ENCODE measurements at places on chromosomes 4 and X.

DNA sequence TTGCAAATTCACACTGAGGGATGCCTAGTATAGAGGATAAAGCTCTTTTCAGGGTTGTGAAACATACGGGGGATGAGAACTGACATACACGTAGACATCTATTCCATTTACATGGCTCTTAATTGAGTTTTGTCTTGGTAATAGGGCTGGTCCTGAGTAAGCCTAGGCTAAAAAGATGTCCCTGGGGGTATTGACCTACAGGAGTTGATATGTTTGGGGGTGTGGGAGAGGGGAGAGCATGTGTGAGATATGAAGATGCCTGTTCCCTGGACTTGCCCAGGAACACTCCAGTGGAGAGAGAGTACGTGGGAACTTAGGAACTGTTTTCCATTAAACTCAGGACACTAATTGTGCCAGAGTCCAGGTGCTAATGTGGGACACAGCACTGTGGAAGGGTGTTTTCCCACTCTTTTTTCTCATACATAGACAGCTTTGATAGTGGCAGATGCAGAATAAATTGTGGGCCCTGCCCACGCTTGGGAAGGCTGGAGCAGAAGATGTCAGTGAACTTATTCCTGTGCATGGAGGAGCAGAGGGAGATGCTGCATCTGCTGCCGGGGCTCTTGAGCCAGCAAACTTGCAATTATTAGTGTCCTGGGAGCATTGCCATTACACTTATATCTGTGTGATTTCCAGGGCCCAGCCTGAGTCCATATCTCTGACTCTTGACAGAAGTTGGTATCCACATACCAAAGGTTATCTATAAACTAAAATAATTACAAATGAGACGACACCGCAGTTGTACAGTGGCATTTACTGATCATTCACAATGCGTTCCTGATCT lies 20.7 kb downstream of the SYNPO2 start:
- no peak for DNase-seq

- no peak for DNase-seq
Observed at GRCh38 chrX:109590176-109590575, 34.8 kb downstream of the KCNE5 start.

DNA sequence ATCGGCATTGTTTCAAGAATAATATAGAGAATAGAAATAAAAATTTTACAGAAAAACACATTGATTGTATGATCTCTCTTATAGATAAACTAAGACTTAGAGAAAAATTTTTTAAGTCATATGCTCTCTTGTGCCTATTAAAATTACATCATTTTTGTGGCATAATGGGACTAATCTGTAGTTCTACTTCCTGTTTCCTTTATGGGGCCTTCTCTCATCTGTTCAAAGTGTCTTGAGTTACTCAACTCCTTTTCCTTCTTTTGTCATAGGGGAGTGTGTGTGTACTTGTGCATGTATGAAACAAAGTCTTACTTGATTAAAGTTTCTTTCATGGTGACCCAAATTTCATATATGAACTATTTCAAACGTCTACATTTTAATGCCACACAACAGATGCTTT lies 1448.9 kb upstream of the TENM3 start:
- DNase-seq: no peak

DNA sequence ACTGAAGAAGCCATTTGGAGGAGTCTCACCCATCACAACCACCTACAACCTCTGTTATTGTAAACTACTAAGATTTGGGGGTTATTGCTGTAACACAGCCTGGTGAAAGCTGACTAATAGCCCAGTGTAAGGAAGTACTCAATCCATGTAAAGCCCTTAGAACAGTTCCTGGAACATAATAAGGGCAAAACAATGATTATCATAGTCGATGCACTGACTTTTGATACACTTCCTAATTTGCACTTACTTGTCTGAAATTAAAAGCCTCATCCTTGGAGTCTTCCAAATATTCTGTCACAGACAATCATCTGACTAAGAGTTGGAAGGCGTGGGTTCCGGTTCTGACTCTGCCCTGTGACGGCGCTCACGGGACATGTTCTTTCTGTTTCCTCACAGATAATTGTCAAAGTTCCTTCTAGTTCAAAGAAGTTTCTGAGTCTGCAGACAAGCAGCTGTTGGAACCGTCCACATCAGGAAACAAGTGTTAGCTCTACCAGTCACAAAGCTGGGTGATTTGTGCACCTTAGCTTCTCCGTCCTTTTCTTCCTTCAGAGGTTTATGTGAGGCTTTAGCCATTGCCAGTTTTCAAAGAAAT lies 33.4 kb upstream of the RASGEF1B start:
- no peak for DNase-seq

DNA sequence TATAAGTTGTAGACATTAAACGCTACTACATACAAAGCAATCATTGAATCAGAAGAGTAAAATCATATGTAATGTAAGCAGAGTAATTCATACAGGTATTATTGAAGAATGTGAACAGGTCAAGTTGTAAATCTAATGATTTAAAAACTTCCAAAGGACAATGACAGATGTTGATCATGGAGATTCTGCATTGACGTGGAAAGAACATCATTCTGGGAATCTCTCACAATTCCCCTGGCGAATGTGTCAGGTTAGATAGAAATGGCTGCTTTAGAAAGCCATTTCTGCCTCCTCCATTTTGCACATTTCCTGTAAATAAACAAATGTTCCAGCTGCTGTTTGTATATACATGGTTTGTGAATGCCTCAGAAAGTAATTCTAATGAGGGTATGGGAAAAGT lies 719.4 kb downstream of the ADGRL3 start:
- no peak for DNase-seq

DNA sequence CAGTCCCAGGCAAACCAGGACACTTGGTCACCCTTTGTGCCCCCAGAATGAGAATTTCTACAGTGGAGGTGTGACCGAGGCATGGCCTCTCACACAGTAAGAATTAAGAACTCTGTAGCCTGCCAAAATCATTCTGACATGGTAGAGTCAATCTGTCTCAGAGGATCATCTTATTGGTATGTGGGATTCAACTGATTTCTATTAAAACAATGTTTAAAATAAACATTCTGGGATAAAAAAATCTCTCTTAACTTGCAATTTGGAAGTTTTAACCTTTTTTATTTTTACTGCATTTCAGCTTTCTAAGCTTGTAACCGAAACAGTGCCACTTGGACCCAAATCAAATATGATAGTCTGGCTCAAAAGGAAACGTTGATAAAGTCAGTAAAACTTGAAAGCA lies 165.4 kb upstream of the LDB2 start:
- DNase-seq: no peak

DNA sequence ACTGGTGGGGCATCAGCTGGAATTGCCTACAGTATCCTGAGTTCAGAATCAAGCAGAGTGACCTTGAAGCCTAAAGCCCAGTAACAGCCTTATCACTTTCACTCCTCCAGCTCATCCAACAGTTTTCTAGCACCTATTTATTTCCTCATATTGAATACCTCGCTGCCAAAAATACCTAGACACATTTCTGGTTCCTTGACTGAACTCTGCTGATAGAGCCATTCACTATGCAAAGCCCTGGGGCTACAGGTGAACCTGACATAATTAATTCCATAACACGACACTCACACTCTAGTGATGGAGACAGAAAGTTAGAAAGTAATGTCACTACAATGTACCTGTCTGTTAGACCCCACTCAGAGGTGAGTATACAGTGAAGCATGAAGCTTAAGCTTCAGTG lies 149.0 kb upstream of the STX18 start:
- no peak for DNase-seq

DNA sequence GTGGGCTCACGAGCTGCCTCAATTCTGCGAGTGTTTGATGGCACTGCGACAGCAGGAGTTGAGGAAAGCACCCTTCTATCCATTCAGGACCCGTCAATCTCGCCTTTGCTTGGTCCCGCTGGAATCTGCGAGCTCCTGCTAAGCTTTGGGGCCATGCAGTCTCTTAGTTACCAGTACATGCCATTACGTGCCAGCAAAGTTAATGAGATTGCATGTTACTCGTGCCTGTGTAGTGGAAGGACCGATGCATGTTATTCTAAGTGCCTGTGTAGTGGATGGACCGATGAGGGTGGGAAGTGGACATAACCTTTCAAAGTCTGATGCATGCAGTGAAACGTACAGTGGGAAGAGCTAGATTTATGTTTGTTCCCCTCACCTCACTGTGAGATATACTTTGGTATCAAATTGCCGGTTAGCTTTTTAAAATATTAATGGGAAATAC lies 569 bp downstream of the RPS3A start:
- no peak for DNase-seq

DNA sequence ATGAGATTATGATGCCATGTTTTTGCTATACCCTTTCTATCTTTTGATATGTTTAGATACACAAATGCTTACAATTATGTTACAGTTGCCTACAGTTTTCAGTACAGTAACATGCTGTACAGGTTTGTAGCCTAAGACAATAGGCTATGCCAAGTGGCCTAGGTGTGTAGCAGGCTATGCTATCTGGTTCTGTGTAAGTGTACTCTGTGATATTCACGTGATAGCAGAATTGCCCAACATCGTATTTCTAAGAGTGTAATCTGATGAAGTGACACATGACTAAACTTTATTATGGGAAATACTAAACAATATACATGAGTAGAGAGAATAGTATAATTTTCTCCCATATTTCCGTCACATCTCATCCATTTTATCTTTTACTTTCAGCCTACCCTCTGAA lies 97.0 kb downstream of the CLDN22 start:
- DNase-seq: no peak

DNA sequence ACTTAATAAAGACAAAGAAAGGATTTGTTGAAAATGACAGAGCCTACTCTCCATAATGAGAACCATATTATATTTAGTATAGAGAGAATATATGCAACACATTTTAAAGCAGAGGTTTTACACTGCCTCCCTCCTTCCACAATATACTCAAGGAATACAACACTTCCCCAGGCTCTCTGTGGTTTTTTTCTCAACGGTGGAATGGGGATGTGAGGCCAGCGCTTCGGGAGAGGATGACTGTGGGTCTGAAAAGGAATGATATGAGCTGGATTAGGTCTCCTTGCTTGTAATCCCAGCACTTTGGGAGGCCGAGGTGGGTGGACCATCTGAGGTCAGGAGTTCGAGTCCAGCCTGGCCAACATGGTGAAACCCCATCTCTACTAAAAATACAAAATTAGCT lies 348.7 kb upstream of the KLF3 start:
- DNase-seq: no peak

DNA sequence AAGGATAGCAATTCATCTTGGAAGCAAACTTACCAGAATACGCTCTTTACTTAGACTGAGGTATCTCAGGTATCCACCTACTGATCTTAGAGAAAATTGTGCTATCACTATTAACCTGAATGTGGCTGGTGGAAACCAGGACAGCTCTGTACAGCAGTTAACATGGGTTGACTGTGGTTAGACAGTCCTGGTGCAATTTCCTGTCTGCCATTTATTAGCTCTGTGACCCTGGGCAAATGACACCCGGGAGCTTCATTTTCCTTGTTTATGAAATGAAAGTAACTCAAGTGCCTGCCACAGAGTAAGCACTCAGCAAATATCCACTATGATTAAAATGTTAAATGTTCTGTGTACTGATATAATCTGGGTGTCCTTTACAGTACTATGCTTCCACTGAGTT lies 60.0 kb downstream of the SMC1A start:
- no peak for DNase-seq

- no peak for DNase-seq
Observed at GRCh38 chrX:12657433-12657832, 133.8 kb upstream of the PRPS2 start.

- DNase-seq: no peak
Observed at GRCh38 chr4:48296365-48296764, 26.7 kb upstream of the TEC start.

GRCh38 chr4:121741751-121742150 lies 23.2 kb downstream of the SMIM43 start:
- no peak for DNase-seq

DNA sequence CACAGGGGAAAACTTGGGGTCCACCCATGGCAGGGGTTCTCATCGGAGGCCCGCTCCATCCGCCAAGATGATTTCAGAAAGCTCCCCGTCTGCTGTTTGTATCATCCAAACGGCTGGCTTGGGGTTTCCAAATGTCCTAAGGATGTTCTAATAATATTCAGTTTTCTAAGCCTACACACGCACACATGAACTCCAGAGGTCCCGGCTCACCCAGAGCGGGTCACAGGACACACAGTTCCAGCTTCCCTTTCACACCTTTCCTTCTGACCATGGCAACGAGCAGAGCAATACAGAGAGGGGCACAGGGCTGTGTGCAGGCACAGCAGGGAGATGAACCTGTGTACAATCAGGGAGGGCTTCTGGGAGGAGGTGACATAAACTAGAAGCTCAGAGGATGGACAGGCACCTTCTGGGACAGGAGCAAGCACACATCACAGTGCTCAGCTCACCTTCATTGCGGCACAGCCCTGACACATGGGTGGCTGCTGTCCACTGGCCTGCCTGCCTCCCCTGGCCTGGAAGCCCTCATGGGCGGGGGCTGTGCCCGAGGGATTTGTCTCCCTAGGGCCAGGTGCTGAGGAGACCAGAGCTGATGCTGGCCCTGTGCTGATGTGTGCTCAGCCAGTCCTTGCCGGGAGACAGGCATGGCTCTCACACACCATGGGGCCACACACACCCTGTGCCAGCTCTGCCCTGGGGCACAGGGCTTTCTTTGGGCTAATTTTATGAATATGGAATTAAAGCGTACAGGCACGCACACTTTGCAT lies 44.8 kb downstream of the ABLIM2 start:
- DNase-seq: no peak

DNA sequence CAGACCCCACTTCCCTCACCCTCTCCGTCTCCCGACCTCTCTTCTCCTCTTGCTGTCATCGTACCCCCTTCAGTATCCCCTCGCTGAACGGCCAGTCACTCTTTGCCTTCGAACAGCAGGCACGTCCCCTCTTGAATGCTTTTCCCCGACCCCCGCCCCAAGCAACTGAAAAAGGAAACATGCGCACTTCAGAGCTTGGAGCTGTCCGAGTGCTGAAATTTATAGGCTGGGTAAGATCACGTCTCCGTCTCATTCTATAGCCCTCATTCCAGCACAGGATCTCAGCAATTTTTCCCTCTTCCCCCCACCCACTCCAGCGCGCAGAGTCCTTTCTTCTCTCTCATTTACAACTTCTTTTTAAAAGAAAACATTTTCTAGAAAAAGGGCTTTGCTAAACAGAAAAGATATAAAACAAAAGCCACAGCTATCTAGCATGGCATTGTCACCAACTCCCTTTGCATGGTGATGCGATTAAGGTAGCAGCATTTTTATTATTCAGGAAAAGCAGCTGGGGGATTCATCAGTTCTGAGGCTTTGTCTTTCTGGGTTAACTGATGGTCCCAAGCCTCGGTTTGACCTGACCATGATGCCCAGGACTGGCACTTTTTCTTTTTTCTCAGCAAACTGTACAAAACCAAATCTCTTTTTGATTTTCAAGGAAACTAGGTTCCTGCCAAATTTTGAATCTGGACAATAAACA lies at the start of gene GLRA2:
Gene GLRA2 (plus strand): TSS at position 247 of the 700 bp plus-strand sequence. CDS start 522 bp downstream, outside the sequence.
- no peak for DNase-seq

GRCh38 chr4:82287720-82288119 lies 86.1 kb downstream of the HNRNPD start:
- no peak for DNase-seq

GRCh38 chr4:42088386-42088785 lies 64.1 kb downstream of the BEND4 start:
- DNase-seq: no peak

GRCh38 chrX:45758319-45758718 lies 557.6 kb upstream of the DIPK2B start:
- DNase-seq: no peak

- DNase-seq: no peak
Observed at GRCh38 chr4:142222127-142222526, 585.7 kb downstream of the IL15 start.
